ENCODE measurements at places on chromosomes 1 and 21.
A peak's percentile ranks its signal among the peaks of the same experiment; 100 is the strongest.

DNA sequence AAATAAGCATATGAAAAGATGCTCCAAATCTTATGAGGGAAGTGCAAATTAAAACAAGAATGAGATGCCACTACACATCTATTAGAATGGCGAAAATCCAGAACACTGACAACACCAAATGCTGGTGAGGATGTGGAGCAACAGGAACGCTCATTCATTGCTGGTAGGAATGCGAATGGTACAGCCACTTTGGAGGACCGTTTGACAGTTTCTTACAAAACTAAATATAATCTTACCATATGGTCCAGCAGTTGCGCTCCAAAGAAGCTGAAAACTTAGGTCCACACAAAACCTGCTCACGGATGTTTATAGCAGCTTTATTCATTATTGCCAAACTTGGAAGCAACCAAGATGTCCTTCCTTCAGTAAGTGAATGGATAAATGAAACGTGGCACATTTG lies 50.3 kb downstream of the POFUT2 start:
- DNase-seq: no peak

DNA sequence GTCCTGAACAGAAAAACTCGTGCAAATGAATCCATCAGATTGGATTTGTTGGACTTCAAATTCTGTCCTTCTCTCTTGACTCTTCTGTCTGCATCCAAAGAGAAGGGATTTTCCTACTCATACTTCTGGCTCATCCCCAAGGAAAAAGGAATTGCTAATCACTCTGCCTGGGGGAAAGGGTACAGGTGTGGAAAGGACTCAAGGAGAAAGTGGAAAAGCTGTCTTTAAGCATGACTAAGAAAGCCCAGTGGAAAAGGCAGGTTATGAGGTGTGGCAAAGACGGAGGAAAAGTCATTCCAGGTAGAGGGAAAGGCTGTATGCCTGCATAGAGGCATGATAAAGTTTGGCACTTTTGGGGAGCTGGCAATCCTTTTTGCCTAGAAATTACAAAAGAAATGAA lies 43.4 kb downstream of the PTGS2 start:
- DNase-seq: no peak

DNA sequence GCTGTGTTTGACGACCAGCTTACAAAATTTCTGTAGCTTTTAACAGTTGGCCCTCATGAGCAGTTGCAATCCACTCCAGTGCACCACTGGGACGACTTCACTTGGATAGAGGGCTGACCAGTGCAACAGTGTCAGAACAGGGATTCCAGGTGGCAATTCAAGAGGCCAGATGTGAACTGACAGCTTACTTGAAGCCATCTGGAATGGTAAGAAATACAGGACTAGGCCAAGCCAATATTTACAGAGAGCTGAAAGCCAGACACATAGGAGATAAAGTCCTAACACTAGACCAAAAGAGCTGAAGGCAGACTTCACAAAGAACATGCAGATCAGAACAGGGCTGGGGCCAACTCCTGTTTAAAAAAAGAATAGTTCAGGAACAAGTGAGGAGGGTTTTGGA lies 93.5 kb upstream of the NFIA start:
- no peak for DNase-seq

- DNase-seq: peak; percentile 78
Measured at GRCh38 chr1:160830321-160831153, 32.1 kb downstream of the CD244 start.

DNA sequence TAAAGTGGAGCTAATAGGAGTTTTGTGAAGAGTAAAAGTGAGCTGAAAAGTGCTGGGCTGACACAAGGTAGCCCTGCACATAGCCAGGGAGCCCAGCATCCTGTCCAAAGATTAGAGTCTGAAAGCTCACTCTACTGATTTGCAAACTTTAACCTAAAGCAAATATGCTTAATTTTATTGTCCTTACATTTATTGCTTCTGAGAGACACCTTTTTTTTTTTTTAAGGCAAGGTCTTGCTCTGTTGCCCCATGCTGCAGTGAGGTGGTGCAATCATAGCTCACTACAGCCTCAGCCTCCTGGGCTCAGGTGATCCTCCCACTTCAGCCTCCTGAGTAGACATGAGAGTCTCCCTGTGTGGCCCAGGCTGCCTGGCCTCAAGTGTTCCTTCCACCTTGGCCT lies 16.5 kb downstream of the MGST3 start:
- no peak for DNase-seq

GRCh38 chr1:117638759-117639158 lies 32.9 kb downstream of the TENT5C start:
- no peak for DNase-seq

- no peak for DNase-seq
Measured at GRCh38 chr1:2027961-2028583, 8.9 kb downstream of the GABRD start.

GRCh38 chr1:15124362-15125100 lies 29.0 kb upstream of the TMEM51 start:
- DNase-seq: no peak

Data from stimulated activated CD4-positive, alpha-beta T cell treated with anti-CD3 and anti-CD28 coated beads, Interleukin-12 subunit alpha, Interleukin-12 subunit beta, amount 100 ng/mL, for 24 hours (primary cell).